ENCODE measurements at places on chromosomes 5 and 9.

DNA sequence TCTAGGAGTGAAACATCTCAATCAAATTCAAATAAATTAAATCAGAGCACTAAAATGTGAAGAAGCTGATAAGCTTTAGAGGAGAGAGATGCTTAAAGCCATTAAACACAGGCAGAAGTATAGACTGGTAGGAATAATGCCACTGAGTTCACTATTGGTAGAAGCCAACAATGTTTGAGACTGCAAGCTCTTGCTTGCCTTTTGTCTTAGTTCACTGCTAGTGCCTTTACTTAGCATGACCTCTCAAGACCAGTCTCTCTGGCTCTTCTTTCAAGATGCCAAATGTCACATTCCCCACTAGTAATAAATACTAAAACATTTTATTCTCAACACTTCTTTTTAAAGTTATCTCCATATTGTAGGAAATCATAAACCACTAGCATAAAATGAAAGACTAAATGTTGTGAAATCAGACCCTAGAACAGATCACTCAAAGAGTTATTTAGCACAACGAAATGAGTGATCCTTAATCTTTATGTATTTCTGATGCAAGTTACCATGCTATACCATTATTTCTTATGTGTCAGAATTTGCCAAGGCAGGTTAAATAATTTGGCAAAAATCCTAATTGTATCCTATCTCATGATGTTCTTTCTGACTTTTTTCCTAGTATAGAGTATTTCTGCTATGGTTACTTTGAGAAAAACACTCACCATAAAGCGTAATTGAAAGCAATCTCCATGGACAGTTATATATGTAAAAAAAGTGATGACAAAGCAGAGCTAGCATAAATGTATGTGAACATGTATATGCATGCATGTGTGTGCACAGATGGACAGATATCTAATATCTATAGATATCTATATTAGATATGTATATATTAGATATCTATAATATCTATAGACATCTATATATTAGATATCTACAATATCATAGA is 57.5 kb downstream of the PJA2 start:
- no peak for DNase-seq

DNA sequence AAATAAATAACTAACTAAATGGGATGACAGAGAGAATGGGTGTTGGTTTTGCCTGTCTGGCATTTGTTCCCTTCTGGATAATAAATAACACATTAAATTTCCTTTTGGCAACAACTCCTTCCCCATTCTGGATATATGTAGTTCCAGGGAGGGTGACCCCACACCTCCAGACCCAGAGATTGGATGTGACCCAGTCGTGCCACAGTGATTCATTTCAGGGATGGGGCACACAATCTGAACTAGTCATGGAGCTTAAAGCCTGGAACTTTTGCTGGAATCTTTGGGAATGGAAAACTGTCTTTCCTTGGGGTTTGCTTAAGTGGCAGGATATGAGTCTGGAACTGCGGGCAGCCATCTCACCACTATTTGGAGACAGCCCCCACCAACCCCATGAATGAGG is 11.3 kb downstream of the KLF9 start:
- no peak for DNase-seq

GRCh38 chr9:116087751-116088194 is 65.8 kb upstream of the PAPPA start:
- DNase-seq = no peak

DNA sequence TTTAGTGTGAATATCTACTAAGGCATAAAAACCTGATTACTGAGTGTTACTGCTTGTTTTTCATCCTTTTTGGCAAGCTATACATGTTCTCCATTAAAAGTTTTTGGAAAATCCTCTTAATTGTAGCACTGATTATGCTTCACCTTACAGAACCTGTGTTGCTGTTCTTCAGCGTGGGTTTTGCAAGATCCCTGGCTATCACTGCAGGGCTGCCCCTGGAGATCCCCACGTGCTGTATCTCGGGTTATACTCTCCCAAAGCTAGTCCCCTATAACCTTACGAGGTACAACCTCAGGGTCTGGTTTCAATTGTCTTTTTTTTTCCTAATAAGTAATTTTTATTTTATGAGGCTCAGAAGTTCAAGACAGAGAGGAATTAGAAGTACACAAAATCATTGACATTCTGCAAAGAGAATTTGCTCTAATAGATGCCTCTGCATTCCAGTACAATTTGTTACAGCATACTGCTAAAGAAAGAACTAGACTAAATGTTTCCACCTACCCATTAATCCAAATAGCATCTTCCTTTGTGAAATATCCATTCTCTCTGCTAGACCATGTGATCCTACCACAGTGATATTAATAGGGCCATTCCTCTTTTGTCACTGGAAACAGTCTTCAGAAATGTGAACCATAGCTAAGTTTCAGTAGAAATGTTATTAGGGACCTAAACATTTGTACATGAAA is 25.8 kb upstream of the CAMK4 start:
- no peak for DNase-seq

DNA sequence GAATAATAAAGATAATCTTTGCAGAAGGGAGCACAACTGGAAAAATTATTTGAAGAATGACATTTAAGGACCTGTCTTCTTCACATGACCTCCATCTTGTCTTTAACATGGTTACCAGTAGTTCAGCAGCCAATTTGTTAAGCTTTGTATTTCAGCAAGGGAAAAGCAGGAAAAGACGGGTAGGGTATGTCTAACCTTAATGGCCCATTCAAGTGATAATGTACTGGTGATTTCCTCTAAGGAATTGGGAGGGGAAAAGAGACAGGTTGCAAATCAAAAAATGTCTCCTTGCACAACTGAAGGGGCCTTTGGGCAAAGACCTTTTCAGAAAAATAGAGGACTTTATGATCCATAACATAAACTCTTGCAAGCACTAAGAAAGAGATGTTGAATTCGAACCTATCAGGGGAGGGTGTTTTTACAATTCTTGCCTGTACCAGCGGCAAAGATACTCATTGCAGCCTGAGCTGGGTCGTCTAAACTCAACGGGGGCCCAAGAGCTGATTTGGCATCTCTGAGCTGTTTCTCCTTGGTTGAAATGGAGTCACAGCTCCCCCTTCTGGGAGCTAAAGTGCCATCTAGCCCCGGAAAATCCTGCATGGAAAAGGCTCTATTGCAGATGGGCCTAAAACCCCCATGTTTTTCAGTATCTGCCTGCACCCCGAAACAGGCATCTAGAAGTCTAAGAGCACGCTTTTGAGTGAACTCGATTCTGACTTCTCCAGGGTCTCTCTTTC is 3.8 kb downstream of the BRINP1 start:
- no peak for DNase-seq

- DNase-seq = no peak
Observed at GRCh38 chr5:168097876-168098653, 193.4 kb upstream of the WWC1 start.

DNA sequence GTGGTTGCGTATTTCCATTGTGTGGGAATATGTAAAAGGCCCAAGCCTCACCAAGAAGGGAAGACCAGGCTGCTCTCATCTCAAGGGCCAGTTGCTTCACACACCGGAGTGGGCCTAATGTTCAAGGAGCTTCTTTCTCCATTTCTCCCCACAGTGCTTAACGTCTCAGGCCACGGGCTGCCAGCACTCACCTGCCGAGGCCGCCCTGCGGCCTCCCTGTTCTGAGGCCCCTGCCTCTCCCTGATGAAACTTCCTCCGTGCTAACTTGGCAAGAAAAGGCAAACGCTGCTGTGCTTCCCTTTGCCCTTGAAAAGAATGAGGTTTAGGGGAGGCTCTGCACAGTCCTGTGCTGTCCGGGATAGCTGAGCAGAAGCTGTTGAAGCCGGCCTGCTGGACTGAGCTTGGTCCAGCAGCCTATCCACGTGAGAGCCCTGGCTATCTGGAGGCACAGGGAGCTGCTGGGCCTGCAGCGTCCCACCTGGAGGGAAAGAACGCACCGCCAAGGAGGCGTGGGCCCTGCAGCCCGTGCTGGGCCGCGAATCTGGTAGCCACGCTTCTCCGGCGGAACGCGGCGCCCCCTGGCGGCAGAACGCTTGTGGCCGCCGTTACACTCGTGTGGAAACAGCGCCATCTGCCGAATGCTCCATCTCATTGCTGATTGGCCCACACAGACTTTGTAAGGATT is 73.5 kb upstream of the PRSS3 start:
- peak; percentile 80 for DNase-seq

- no peak for DNase-seq
Observed at GRCh38 chr5:54861212-54861894, 124.0 kb downstream of the ESM1 start.

GRCh38 chr5:88824892-88825583 is 57.9 kb downstream of the MEF2C start:
- DNase-seq = no peak

GRCh38 chr5:26295541-26295940 is 742.8 kb downstream of the CDH9 start:
- DNase-seq = no peak

GRCh38 chr5:30604648-30605262 is 588.7 kb upstream of the CDH6 start:
- DNase-seq = no peak

- DNase-seq = no peak
Observed at GRCh38 chr5:158814521-158814920, 285.2 kb downstream of the EBF1 start.

DNA sequence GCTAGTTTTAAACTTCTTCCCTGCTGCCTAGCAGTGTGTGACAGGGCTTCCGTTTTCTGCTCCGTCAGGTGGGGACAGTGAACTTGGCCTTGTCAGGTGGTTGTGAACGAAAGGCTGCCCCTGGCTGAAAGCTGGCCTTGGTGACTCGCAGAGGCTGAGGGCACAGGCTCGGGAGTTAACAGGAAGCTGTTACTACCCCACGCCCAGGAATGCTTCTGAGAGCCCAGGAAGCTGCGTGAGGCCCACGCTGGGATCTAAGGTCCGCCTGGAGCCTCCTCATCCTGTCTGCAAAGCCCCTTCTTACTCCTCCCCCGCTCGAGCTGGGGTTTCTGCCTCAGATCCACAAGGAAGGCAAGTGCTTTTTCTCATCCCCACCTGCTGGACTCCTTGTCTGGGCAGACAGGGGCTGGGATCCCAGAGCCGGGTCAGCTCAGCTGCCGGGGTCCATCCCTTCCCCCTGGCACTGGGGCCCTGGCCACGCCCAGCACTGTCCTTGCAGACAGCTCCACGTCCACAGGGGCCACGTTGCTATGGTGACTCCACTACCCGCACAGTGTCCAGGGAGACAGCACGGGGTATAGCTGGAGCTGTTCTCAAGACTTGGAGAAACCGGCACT is 124.7 kb upstream of the TBC1D2 start:
- DNase-seq = no peak

- DNase-seq = no peak
Observed at GRCh38 chr9:123326662-123327093, 29.3 kb upstream of the CRB2 start.

- DNase-seq = no peak
Observed at GRCh38 chr5:34959323-34959722, 30.0 kb downstream of the DNAJC21 start.

DNA sequence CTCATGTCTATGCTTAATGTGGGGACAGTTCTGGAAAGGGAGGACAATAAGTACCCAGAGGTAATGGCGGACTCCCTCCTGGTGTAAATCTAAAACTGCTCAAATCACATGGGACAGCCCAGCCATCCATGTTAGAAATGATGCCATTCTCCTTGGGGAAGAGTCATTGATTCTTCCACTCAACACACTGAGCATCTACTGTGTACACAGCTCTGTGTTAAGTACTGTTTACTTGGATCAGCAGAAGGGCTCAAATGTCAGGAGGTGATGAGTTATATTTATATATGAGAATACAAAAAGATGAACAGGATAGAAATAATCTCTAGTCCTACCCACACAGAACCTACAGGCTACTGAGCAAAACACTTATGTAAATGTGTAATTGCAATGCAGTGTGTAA is 31.8 kb upstream of the NANS start:
- no peak for DNase-seq

GRCh38 chr5:100595152-100595811 is 60.1 kb downstream of the FAM174A start:
- DNase-seq = no peak

- DNase-seq = no peak
Observed at GRCh38 chr9:136590821-136591752, 45.2 kb upstream of the NOTCH1 start.

- no peak for DNase-seq
Observed at GRCh38 chr9:127875306-127875966, 2.0 kb downstream of the AK1 start.
